Activated CD4-positive, alpha-beta T cell treated with anti-CD3 and anti-CD28 coated beads, Interleukin-2, amount 10 ng/mL, durations not matched to agents 7 days and 5 days (primary cell): ENCODE measurements at places on chromosomes 12 and 14. TPM values are rescaled to one million over a fixed set of nuclear protein-coding genes. Genes with fewer than 3 reads are reported as not detected.

Gene KRT81
- not detected for total RNA-seq

Gene INHBC
- not detected for total RNA-seq

Gene NOVA1
- not detected for total RNA-seq

Gene CINP
- 26.8 TPM for total RNA-seq

Gene IRAK3
- total RNA-seq: 0.89 TPM

Gene AVPR1A
- not detected for total RNA-seq

Gene LRTM2
- not detected for total RNA-seq

Gene ITFG2
- 43.5 TPM for total RNA-seq

Gene TRHDE
- not detected for total RNA-seq

Gene ARMH4
- total RNA-seq: 0.07 TPM

Gene CAPZA3
- total RNA-seq: not detected

Gene MDGA2
- not detected for total RNA-seq

Gene TAS2R9
- total RNA-seq: not detected

Gene BATF
- total RNA-seq: 39.4 TPM

Gene KCNMB4
- 0.50 TPM for total RNA-seq

Gene ADAM20
- total RNA-seq: 0.15 TPM

Gene CMA1
- total RNA-seq: not detected

Gene PTCSC3
- not detected for total RNA-seq

Gene TMED10
- 175 TPM for total RNA-seq

Gene KRT7
- total RNA-seq: 2.2 TPM

Gene PROX2
- not detected for total RNA-seq

Gene HSPA2
- 2.2 TPM for total RNA-seq

Gene TOMM20L
- not detected for total RNA-seq

Gene ACSM4
- total RNA-seq: not detected

Gene BCL2L2
- 1.7 TPM for total RNA-seq

Gene CLEC9A
- not detected for total RNA-seq

Gene MYRFL
- total RNA-seq: not detected

Gene RNASE8
- not detected for total RNA-seq

Gene GPR135
- total RNA-seq: 1.6 TPM

Gene TAS2R8
- total RNA-seq: not detected

Gene GPR68
- 32.7 TPM for total RNA-seq

Gene CD69
- 82.4 TPM for total RNA-seq

Gene PALS1
- total RNA-seq: 6.7 TPM

Gene LRRC43
- not detected for total RNA-seq

Gene IL31
- total RNA-seq: not detected

Gene ATL1
- total RNA-seq: 1.2 TPM

Gene AGAP2
- total RNA-seq: 72.6 TPM

Gene LRIG3
- not detected for total RNA-seq

Gene SERPINA12
- total RNA-seq: not detected

Gene PLBD1
- total RNA-seq: not detected
